ENCODE measurements at places on chromosomes 11 and 22. TPM values are rescaled to one million over a fixed set of nuclear protein-coding genes. Genes with fewer than 3 reads are reported as not detected.

Gene CD3D
- not detected for total RNA-seq

Gene GSTT2B
- 0.22 TPM for total RNA-seq

Gene APOA5
- not detected for total RNA-seq

Gene OR52H1
- total RNA-seq: not detected

Gene INPP5J
- 0.54 TPM for total RNA-seq

Gene ST14
- total RNA-seq: 0.05 TPM

Gene SOX6
- total RNA-seq: 0.07 TPM

Gene FDX1
- 17.2 TPM for total RNA-seq

Gene BSCL2
- 77.1 TPM for total RNA-seq

Gene THY1
- 12.2 TPM for total RNA-seq

Gene LTO1
- 39.6 TPM for total RNA-seq

Gene KDELR3
- 18.2 TPM for total RNA-seq

Measured in A549 treated with Hydrocortisone at 1 μM for 4 hours (cell line).